ENCODE measurements at places on chromosomes 1 and 21.

DNA sequence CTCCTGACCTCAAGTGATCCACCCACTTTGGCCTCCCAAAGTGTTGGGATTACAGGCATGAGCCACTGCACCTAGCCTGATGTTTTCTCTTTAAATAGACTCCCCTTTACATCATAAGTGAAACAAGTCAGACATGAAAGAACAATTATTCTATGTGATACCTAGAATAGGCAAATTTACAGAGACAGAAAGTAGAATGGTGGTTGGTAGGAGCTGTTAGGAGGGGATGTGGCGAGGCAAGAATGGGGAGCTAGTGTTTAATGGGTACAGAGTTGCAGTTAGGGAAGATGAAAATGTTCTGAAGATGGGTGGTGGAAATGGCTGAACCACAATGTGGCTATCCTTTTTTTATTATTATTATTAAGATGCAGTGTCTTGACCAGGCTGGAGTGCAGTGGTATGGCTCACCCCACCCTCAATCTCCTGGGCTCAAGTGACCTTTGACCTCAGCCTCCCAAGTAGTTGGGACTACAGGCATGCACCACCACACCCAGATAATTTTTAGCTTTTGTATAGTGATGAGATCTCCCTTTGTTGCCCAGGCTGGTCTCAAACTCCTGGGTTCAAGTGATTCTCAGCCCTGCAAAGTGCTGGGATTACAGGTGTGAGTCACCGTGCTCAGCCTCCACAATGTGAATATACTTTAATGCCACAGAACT lies 28.4 kb downstream of the ELF3 start:
- DNase-seq, result no peak

- no peak for DNase-seq
Measured at GRCh38 chr1:59477286-59477685, 180.4 kb downstream of the FGGY start.

DNA sequence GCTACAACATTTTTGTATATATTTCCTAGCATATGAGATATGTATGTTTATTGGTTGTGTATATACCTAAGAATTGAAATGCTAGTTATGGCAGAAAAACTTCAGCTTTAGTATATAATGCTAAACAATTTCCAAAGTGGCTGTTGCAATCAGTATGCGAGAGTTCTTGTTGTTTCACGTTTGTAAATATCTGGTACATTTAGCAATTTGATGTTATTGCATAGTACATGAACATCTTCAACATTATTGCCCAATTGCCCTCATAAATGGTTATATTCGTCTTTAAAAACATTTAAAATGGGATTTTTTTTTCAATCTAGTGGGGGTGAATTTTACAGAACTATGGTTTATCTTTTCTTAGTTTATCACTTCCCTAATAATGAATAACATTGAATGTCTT lies 86.2 kb upstream of the HP1BP3 start:
- DNase-seq, result no peak

DNA sequence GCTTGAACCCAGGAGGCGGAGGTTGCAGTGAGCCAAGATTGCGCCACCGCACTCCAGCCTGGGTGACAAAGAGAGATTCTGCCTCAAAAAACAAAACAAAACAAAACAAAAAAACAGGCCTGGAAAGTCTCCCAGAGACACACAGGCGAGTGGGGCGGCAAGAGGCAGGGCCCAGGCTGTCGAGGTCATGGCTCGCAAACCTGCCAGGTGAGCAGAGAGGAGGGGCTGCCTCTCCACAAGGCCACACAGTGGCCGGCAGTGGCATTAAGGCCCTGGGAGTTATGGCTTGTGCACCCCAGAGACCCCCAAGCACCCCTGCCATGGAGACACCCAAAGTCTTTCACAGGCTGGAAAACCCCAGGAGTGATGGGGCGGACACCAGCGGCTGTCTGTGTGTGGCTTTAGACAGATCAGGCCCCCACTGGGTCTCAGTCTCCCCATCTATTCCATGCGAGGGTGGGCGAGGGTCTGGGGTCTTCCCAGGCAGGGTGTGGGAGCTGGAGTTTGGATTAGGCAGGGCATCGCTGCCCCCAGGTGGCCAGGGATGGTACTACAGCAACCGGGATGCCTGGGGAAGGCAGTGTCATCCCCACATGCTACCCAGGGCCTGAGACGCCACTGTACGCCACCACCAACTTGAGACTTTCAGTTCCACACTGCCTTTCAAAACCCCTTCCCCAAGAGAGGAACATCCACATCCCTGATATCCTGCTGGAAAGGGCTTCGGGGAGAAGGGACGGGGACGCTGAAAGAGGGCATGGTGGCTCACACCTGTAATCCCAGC lies 7.3 kb upstream of the CTRC start:
- DNase-seq, result peak; percentile 56

DNA sequence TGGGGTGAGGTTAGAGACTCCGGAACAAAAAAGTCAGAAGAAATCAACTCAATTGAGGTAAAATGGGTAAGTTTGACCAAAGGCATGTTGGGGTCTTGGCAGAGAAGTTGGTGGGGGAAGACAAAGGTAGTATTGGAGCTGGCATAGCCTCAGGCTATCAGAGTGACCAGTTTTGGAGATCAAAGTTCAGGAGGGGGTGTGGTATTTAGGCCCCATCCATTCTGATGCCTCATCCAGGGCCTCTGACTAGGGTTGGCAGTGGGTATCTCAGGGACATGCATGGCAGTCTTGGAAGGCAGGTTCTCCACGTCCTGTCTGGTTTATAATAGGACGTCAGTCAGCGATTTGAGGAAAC lies 73.2 kb upstream of the TRABD2B start:
- no peak for DNase-seq

DNA sequence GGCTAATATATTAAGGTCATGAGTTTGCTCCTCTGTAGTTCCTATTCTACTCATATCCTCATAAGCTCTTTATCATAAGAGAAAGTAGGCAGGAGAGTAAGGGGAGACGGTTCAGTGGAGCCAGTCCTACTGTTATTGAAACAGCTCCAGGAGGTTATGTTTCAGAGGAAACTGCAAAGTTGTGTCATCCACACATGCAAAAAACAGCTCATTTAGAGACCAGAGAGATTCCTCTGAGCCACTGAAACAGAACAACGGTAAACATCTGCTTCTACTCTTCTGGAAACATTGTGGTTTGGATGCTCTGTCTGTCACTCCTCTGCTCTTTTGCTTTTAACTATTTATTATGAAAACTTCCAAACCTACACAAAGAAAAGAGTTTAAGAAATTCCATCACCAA lies 66.3 kb upstream of the PPP2R5A start:
- no peak for DNase-seq

GRCh38 chr1:97073936-97074335 lies 352.4 kb downstream of the PTBP2 start:
- no peak for DNase-seq

GRCh38 chr1:119226913-119227312 lies 86.5 kb upstream of the WARS2 start:
- no peak for DNase-seq

GRCh38 chr1:147585640-147586383 lies 44.5 kb downstream of the BCL9 start:
- no peak for DNase-seq

- DNase-seq, result no peak
Measured at GRCh38 chr1:19765623-19766022, 34.1 kb downstream of the TMCO4 start.

DNA sequence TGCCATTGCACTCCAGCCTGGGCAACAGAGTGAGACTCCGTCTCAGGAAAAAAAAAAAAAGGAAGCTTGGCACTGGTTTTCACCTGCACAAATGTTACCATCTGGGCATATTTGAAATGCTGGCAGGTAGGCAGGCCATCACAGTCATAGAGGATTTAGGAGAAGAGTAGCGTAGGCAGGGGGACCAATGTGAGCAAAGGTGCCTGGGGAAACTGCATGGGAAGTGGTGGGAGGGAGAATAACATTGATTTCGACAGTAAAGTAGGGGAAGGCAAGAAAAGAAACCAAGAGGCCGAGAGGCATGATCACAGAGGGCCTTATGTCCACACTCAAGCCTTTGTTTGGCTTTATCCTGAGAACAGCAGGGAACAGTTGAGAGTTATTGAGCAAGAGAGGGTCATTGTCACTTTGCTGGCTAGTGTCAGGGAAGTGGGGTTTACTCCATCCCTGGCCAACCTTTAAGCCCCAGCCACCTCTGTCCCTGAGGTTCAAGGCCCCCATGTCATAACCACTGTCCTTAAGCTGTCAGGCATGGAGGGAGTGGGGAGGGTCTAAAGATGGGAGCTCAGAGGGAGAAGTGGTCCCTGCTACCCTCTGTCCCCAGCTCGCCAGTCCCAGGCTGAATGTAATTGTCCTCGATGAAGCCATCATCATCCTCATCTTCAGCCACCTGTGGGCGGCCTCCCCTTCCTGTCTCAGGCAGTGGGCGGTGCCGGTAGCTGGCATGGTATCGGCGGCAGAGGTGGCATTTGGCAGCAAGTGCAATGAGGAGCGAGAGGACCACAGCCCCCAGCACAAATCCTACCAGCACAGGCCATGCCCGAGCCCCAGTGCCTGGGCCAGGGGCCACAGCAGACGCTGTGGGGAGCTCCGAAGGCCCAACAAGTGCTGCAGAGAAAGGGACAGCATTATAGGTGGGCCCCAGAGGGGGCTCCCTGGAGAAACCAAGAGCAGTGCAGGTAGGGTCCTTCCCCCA lies 2.9 kb downstream of the C1orf210 start:
- no peak for DNase-seq

DNA sequence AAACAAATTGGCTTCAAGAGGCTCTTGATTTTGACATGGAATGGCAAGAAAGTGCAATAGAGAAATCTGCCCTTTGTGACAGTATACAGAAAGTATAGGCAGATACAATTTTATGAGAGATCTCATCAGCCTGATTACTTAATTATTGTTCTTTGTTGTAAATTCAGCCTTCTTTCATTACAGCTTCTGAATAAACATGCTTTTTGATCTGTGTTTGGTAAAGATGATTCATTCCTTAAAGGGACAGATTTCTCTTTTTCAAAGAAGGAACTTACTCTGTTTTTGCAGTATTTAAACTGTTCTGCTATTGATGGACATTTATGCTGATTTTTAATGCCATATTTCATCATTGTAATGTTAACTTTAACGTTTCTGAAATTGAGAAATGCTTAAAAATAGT lies 13.7 kb upstream of the MPC2 start:
- no peak for DNase-seq

- DNase-seq, result no peak
Measured at GRCh38 chr1:66938613-66939012, 13.8 kb downstream of the MIER1 start.

Data from stimulated activated CD8-positive, alpha-beta memory T cell treated with anti-CD3 and anti-CD28 coated beads, Interleukin-12 subunit alpha, Interleukin-12 subunit beta, amount 100 ng/mL, for 4 hours (primary cell).